ENCODE measurements at places on chromosomes 11 and 22.
A peak's percentile ranks its signal among the peaks of the same experiment; 100 is the strongest.

- DNase-seq, result no peak
These were observed 134.5 kb downstream of the ADAMTS15 start for GRCh38 chr11:130582981-130583380.

GRCh38 chr11:451738-452137 lies 1.7 kb downstream of the PTDSS2 start:
- no peak for DNase-seq

DNA sequence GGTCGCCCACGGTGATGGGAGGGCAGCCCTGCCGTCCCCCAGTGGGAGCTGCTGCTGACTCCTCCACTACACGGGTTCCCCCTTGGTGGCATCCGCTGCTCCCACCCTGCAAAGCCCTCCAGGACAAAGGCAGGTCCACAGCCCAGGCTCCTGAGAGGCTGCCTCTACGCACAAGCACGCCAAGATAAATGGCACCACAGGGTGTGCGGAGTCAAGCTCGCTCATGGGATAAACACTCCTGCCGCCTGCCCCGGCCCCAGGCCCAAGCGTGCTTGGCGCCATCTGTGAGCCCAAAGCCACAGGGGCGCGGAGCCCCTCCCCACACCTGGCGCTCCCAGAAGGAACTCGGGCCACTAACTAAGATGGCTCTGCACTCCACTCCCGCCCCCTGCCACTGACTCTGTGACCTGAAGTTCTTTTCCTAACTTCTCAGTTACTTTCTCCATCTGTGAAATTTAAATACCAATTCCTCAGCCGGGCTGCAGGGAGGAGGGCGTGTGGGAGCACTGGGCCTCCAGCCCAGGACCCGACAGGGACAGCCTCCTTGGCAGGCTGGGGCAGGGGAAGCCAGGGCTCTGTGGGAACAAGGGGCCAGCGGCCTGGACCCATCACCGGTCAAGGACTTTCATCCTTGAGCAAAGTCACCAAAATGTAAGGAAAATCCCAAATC lies 14.9 kb downstream of the EHD1 start:
- no peak for DNase-seq

GRCh38 chr22:31893460-31893859 lies 50.9 kb upstream of the YWHAH start:
- DNase-seq, result peak; percentile 59

DNA sequence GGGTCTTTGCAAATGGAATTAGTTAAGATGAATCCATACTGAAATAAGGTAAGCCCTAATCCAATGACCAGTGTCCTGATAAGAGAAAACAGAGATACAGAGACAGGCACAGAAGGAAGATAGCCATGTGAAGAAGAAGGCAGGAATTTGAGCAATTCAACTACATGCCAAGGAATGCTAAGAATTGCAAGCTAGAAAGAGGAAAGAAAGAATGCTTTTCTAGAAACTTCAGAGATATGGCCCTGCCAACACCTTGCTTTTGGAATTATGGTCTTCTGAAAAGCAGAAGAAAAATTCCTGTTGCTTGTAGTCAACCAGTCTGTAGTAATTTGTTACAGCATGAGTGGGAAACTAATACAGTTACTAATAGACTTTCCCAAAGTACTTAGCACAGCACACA lies 111.3 kb downstream of the SLC17A6 start:
- DNase-seq, result no peak

GRCh38 chr11:73152086-73152853 lies 10.2 kb upstream of the FCHSD2 start:
- DNase-seq, result no peak

DNA sequence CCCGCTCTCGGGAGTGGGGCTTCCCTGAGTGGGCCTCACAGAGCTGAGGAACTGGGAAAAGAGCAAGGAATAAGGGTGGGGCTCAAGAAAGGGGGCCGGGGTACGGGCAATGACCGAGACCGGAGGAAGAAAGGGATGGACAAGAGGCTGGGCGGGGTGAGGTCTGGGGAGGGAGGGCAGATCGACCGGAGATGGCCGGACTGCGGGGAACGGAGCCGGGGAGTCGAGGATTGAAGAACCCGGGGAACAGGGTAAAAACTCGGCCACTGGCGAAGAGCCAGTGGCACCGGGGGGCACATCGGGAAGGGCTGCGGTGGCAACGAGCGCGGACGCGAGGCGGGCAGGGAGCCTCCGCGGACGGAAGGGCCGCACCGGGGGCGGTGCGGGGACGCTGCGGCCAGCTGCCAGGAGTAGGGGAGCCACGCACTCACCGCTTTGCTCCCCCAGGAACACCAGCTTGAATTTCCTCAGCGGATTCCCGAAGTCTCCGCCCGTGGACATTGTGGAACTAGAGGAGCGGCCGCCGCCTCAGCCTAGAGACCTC lies 667 bp downstream of the RAB6A start:
- DNase-seq, result no peak

DNA sequence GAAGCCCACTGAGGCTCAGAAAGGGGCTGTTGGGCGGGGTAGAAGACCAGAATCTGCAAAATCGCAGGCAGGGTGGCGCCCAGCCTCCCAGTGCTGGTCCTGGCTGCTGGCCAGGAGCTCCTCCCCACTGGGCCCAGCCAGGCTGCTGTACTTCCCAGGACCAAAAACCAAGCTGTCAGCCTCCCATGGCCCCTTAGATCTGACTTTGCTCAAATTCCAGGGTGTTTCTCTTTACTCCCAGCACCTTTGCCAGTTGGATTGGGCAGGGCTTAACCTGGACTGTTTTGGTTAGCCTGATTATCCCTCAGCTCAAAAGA lies 44.2 kb upstream of the WEE1 start:
- no peak for DNase-seq

GRCh38 chr11:45605051-45605450 lies 60.4 kb downstream of the CHST1 start:
- no peak for DNase-seq

DNA sequence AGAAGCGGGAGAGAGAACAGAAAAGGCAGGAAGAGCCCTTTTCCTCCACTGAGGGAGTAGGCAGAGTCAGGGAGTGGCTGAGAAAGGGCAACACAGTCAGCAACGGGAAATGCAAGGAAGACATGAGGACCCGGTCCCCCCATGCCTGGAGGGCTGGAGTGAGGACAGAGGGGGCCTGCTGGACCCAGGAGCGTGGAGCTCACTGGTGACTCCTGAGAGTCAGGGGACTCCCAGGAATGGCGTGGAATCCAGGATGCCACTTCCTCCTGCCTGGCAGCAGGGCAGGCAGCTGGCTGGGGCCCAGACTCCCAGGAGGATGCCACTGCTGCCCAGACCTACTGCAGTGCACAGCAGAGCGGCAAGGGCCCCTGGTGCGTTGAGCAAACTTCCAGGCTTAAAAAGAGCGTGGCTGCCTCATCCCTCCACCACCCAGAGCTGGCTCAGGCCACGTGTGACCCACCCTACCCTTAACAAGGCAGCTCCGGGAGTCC lies 11.3 kb downstream of the C11orf21 start:
- DNase-seq, result no peak

- no peak for DNase-seq
These were observed 7.1 kb upstream of the PPFIA1 start for GRCh38 chr11:70263363-70263762.

- no peak for DNase-seq
These were observed 18.0 kb downstream of the SDHAF2 start for GRCh38 chr11:61447601-61448551.
